ENCODE measurements at places on chromosomes 11 and 22.

DNA sequence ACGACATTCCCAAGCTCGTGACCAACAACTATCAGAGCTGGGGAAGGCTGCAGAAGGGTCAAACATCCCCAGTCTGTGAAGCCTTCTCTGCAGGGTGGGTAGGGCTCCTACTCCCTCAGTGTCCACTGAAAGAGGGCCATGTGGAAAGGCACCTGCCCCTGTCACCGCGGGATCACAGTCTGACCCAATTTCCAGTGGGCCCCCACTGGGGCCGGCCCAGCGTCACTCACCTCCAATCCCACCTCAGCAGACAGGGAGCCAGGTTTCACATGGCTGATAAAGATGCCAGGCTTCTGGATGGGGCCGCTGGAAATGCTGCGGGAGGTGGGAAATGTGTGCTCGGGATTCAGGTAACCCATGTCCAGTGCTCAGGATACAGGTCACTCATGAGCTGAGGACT is 20.0 kb downstream of the USH1C start:
- no peak for DNase-seq

- DNase-seq: no peak
Observed at GRCh38 chr22:30398685-30399680, 2.2 kb downstream of the SEC14L2 start.

DNA sequence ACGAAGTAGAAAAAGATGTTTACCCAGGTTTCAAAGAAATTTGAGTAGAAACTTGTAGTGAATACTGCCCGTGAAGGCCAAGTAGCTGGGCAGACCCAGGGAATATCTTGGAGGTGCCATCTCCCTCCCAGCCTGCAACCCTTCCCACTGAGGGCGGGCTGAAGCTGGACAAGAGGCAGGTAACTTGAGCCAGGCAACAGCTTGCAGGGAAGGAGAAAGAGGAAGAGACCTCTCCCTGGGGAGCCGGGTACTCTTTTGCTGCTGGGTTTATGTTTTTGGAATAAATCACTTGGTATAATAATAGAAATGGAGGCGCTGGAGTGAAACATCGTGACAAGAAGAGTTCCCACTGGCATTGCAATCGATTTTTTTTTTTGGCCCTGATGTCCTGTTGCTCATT is 49.4 kb upstream of the JAM3 start:
- DNase-seq: no peak

DNA sequence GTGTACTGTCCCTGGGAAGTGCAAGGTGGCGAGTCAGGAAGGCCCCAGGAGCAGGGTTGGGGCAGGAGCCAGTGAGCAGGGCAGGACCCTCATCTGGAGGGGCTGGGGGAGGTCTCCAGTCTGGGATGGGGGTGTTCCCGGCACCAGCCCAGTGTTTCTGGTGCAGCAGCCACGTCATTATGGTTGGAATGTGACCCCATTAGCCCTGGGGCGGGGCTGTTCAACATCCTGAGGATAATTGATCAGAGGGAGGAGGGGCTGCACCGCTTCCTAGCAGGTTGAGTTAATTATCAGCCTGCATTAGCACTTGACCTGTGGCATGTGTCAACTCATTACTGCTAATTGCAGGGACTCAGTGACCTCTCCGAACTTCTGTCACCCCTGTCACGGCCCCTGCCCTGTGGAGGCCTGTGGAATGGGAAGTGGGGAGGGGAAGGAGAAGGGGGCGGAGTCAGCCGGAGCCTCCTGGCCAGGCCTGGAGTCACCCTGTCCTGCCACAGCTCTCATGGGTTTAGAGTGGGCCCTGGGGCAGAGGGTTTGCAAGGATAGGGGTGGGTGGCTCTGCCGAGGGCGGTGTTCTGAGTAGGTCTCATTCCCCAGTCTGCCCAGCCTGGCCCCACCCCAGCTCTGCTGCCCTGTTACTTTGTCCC is 52.8 kb upstream of the CCDC188 start:
- DNase-seq: peak; percentile 15

- DNase-seq: peak; percentile 31
Observed at GRCh38 chr11:108561535-108561991, 32.0 kb downstream of the EXPH5 start.

Measured in astrocyte of the spinal cord (primary cell).